ENCODE measurements at places on chromosomes 7 and 10.

GRCh38 chr10:91017198-91017597, 96.3 kb upstream of the ANKRD1 start:
- DNase-seq = no peak

GRCh38 chr7:31688372-31688771, 1.4 kb downstream of the PPP1R17 start:
- no peak for DNase-seq

- no peak for DNase-seq
These were observed 8.4 kb upstream of the HYCC1 start for GRCh38 chr7:23022258-23022769.

GRCh38 chr10:119845656-119846055, 27.0 kb downstream of the MCMBP start:
- DNase-seq = no peak

- no peak for DNase-seq
These were observed 14.0 kb downstream of the TMEM130 start for GRCh38 chr7:98855610-98856422.

DNA sequence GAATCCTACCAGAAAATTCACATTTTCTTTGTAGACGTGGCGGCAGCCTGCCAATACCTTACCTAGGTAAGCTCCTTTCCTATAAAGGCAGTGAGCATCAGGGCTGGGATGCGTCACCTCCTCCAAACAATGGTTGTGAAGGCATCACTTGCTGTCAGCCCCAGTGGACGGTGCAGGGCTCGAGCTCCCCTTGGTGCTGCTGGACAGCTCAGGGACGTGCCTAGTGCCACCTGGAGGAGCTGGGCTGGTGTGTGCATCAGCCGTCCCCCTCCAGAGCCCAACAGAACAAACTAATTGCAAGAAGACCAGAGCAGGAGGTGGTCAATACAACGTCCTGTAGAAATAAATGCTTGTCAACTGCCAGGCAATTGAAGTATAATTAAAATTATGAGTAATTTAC, 517.5 kb upstream of the FOXK1 start:
- DNase-seq = no peak

GRCh38 chr10:103699611-103700435, 155.6 kb downstream of the SH3PXD2A start:
- no peak for DNase-seq

DNA sequence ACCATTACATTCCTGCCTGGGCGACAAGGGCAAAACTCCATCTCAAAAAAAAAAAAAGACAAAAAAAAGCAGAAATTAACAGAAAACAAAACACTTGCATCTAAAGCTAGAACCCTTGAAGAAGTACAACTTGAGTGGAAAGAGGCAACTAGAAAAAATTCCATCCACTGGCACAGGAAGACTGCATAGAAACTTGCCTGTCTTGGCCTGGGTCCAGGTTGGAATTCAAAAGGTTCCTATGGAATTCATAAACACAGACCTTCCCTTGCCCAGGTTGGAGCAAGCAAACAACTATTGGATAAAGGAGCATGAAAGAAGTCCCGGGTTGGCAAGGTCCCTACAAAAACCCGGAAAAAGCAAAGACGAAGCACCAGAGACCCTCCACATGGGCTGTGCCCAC, 69.8 kb downstream of the CCDC71L start:
- DNase-seq = no peak

DNA sequence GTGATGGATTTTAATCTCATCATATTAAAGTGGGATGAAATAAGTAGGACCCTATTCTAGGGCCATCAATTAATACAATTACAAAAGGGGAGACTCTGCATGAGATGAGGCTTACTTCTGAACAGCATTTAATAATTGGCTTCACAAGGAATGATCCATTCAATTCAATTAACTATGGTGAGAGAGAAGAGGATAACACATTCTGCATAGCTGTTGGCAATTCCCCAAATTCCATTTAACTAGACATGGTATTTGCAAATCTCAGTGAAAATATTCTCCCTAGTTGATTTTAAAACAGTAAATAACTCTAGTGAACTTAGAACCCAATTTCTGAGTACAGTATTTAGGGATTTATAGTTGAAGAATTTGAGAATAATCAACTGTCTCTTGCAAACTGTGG, 145.3 kb downstream of the NOC3L start:
- DNase-seq = no peak

GRCh38 chr7:81624021-81624592, 145.7 kb downstream of the HGF start:
- no peak for DNase-seq

GRCh38 chr10:93028883-93029282, 31.7 kb upstream of the CYP26C1 start:
- DNase-seq = no peak

DNA sequence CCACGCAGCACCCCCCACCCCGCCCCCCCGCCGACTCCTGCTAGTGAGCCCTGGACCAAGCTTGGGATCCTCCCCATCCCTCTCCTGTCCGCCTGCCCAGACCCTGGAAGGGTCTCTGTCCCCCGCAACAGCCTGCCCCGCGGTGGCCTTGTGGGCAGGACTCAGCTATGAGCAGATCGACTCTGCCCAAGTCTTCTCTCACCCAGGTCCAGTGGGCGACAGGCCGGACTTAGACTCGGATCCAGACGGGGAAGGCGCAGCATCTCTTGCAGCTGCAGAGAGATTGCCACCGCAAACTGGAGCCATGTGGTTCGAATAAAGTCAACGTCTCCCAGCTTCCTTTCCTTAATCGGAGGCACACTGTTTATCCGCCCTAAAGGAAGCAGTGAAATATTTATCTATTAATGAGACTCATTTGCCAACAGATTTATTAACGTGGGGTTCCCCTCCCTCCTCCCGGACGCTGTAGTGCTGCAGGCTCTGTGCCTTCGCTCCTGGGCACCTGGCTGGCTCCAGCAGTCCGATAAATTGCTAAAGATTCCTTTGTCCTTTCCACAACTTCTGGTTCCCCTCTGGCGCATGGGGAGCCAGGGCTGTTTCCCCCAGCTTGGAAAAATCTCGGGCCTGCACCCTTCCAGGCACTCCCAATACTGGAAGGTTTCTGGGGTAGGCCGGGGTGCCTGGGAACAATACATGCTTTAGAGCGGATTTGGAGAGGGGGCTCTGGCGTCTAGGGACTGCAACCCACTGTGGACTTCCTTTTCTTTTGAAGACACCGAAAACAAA, 634 bp upstream of the HOXA7 start:
- DNase-seq = no peak

- no peak for DNase-seq
These were observed 61.8 kb downstream of the ADD3 start for GRCh38 chr10:110069502-110069982.

DNA sequence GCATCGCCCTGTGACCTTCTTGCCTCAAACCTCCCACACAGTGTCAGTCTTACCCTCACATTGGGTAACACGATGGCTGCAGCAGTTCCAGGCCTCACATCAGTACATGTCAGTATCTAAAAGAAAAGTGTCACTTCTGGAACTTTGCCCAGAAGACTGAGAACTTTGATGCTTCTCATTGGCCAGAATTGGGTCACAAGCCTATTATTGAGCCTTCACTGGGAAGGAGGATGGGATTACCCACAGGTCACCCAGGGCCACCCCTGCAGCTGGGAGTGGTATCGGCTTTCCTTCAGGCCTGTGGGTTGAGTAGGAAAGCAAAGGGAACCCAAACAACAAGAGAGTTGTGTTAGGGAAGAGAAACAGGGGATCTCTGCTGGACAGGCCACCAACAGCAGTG, 111.5 kb downstream of the NPY start:
- DNase-seq = no peak

DNA sequence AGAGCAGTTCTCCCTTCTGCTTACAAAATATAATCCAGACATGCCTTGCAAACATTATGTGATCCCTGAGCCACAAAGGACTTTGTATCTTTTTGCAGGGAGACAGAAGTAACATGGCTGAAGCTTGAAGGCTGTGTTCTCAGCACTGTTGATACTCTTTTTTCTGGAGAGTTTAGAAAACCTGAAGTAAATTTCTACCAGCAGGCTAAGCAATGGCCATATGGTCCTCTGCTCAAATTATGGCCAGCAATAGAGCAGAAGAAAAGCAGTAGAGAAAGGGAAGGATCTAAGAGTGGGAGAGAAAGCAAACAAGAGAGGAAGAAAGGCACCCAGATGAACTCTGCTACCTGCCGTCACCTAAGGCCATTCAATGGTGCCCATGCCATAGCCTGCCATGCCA, 98.4 kb downstream of the ABLIM1 start:
- DNase-seq = no peak

- DNase-seq = no peak
These were observed 489.8 kb upstream of the ZMIZ1 start for GRCh38 chr10:78578929-78579328.

- no peak for DNase-seq
These were observed 797 bp upstream of the STMP1 start for GRCh38 chr7:135661311-135662122.

DNA sequence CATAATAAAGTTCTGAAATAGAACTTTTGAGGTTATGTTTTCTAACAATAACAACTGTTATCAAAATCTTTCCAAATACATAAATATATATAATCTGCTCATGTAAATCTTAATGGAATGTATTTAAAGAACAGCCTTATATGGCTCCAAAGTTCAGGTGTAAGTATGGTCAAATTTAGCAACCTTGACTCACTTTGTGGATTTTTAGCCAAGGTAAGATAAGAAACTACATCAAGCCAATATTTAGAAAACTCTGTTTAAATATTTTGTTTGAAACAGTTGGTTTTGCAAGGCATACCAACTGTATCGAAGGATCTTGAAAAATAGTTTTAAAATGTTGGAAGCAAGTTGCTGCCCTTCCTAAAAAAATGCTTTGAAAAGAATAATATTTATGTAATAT, 228.9 kb upstream of the SEMA3D start:
- DNase-seq = no peak

DNA sequence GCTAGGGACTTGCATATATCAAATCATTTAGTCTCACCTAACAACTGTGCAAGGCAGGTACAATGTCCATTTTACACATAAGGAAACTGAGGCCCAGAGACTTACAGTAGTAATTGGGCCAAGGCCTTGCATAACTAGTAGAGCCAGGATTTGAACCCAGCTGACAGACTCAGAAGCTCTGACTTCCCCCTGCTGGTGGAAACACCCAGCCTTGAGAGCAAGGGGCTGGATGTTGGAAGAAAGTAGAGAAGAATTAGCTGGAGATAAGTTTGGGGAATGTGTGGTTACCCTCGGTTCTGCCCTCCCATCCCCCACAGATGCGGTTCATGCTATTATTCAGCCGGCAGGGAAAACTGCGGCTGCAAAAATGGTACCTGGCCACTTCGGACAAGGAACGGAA, 2.0 kb downstream of the AP1S1 start:
- DNase-seq = no peak

- DNase-seq = no peak
These were observed 50.6 kb downstream of the SLC29A4 start for GRCh38 chr7:5333121-5334045.

DNA sequence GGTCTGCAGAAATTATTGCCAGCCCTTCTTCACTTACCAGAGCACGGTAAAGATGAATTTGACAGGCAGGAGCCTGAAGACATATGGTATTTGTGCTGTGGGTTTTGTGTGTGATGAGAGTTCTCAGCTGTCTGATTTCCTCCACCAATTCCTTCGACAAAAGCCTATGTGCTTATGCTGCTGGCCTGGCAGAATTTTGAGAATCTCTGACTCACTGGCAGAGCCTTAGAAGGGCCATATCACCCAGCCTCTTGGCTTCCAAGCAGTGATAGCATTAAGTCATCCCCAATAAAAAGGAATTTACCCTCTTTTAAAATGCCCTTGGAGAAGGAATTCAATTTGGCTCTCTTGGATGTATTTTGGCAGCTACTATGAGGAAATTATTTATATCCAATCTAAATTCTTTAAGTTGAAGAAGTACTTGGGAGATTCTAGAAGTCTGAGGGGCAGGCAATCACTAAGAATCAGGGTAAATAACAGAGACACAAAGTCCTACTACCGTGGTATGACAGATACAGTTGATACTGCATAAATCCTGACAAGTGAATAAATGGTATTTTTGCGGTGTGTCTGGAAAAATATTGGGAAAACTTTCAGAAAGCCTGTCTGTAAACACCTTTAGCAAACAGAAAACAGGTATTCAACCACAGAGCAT, 68.6 kb upstream of the EFCAB10 start:
- no peak for DNase-seq

DNA sequence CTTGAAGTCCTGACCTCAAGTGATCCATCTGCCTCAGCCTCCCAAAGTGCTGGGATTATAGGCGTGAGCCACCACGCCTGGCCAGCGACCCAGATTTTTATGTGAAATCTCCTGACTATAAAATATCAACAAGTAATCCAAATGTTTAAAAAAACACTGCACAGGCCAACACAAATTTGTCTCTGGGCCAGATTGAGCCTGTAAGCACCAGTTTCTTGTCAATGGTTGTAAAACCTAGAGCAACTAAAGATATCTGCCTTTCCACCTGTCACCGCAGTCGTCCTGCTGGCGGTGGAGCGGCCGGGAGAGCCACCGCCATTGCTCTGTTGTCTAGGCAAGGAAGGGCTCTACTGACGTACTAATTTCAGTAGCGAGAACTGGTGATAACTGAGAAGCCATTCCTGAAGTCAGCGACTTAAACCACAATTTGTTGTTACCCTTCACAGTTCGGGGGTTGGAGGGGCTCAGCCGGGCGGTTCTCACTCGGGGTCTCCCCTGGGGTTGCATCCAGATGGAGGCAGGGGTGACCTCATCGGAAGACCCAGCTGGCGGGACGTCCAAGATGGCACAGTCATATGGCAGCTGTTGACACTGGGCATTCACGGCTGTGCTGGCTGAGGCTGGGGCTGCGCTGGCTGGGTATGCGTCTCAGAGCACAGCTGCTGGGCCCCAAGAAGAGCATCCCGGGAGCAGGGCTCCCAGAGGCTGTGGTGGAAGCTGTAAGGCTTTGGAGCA, 55.2 kb upstream of the PDGFA start:
- no peak for DNase-seq

DNA sequence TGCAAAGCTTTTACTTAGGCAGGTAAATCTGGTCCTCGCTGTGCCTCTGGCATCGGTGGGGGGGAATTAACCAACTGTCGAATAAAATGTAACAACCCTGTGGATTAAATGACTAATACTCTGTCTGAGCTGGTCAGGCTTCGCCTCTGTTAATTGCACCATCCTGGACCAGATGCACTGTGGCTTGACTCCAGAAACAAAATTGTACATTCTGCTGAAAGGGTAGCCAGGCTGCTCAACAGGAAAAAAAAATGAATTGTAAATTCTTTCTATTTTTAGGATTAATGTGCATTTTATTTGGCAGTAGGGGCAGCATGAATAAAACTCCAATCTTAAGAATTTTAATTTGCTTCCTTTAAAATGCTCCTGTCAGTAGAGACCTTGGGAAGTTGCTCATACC, 389.4 kb downstream of the SORCS1 start:
- no peak for DNase-seq

GRCh38 chr10:71124921-71125748, 87.2 kb upstream of the UNC5B start:
- DNase-seq = no peak

GRCh38 chr7:22317632-22318031, 39.3 kb downstream of the RAPGEF5 start:
- no peak for DNase-seq

- peak; percentile 5 for DNase-seq
These were observed 50.0 kb downstream of the AMZ1 start for GRCh38 chr7:2737771-2738540.

GRCh38 chr10:6794441-6794840, 214.4 kb upstream of the PRKCQ start:
- DNase-seq = no peak

GRCh38 chr7:2757904-2758672, 70.1 kb downstream of the AMZ1 start:
- DNase-seq = no peak

- DNase-seq = no peak
These were observed 247 bp downstream of the PARD3 start for GRCh38 chr10:34814913-34815184.

- DNase-seq = no peak
These were observed 16.0 kb upstream of the OLAH start for GRCh38 chr10:15027741-15028140.

All from WTC11 (cell line).